ENCODE measurements at places on chromosomes 4 and X.

DNA sequence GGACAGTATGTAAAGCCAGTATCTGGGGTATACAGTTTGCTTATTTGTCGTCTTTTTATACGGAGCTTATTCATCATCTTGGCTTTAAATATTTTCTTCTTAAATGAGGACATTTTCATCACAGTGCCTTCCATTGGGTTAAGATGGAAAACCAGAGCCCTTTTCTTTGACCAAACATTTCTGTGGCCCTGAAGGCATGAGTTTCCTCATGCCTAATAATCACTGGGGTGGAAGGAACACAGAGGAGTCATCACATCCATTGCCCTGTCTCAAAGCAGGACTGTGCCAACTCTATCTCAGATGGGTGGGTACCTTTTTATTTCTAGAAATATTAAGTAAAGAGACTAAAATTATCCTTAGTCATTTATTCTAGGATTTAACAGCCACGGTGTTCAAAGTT is 40.0 kb downstream of the CHRDL1 start:
- no peak for DNase-seq

DNA sequence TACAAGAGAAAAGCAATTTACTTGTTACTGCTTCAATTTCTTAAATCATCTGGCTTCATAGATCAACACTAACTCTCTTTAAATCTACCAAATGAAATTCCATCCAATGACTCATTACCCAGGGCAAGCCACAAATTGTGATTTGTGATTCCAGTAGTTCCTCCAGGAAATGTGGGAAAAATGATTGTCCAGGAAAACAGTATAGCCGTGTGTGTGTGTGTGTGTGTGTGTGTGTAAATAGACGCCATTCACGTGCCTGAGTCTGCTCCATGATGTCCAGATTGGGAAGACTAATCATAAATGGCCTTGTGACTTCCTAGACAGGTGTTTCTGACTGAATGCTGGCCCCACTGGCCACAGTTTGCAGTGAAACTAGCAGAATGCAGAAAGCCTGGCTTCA is 121.3 kb downstream of the HS6ST2 start:
- DNase-seq, result no peak

- no peak for DNase-seq
Measured at GRCh38 chrX:621705-622503, 8.7 kb upstream of the SHOX start.

- no peak for DNase-seq
Measured at GRCh38 chr4:37385424-37385823, 140.9 kb downstream of the NWD2 start.

DNA sequence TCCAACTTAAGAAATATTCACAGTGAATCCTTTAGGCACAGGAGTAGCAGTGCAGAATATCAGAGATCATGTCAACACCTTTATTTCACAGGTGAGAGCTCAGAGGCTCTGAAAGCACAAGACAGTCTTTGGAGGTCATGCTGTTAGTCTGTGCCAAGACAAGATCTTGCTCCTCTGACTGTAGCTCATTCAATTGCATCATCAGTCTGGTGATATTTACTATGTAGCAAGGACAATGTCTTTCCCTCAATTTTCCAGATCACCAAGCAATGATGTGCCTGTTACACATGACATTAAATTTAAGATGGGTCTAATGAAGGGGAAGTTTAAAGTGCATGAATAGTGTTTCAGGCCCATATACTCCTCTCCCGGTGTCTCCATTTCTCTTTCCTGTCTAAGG is 277.5 kb downstream of the IL15 start:
- DNase-seq, result no peak

DNA sequence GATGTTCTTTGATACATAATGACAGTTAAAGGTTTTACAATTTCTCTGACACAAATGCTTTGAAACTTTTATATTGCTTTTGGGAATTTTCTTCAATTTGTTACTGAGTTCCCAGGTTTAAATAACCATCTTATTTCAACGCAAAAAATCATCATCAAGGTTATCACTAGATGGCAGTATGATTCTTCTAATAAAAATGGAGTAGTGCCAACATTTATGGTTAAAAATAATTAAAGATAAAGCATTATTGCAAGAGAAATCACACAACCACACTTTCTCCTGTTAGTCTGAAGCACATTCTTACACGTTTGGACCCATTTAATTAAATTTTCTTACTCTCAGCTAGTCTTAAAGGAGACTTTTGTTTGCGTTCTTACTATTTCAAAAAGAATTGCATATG is 611.3 kb upstream of the CPXCR1 start:
- DNase-seq, result no peak

DNA sequence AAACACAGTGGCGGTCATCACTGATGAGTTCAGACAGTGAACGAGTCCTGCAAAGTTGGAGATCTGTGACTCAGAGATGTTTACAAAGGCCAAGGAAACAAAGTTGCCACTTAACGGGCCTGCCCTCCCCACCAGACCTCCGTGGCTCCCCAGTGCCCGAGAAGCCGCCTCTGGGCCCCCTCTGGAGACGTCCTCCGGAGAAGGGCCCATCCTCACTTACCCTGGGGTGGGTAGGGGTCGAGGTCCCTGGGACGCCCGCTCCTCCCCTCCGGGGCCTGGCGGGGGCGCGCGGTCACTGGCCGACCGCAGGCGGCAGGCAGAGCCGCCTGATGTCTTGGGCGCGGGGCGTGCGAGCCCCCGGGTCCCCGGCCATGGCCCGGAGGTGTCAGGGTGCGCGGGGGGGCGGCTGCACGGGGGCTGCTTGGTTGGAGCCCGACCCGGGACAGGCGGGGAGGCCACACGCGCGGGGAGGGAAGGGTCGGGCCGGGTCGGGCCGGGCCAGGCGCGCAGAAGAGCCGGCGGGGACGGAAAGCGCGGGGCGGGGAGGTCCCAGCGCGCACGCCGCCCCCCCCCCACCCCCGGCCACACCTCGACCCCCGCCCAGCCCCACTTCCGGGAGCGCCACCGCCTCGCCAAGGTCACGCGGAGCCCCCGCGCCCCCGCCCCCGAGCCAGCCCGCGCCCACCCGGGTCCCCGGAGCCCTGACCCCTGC is 529 bp downstream of the DHRSX start:
- DNase-seq, result no peak

GRCh38 chr4:3524349-3524748 is 7.9 kb downstream of the LRPAP1 start:
- DNase-seq, result no peak

DNA sequence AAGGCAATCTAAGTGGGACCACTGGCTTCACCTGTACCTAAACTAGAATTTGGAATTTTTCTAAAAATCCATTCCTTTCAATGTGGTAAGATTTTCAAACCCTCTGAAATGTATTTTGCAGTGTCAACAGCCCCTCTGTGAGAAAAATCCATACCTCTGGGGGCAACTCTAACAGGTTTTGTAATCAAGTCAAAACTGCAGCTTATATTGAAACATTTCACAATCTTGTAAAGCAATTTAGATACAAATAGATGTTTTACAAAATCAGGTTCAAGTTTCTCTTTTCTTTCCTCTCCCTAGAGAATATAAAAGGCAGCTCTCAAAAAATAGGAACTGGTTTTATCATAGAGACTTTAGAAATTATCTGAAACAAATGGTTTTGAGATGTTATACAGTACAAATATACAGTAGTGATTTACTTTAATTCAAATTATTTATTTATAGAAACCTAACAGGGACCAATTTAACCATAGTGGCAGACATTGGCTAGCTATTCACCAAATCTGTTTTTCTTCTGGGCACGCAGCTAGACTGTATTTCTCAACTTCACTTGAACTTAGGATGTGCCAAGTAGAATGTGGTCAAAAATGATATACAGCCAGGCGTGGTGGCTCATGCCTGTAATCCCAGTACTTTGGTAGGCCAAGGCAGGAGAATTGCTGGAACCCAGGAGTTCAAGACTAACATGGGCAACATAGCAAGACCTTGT is 36.3 kb upstream of the SPINK2 start:
- DNase-seq, result no peak

DNA sequence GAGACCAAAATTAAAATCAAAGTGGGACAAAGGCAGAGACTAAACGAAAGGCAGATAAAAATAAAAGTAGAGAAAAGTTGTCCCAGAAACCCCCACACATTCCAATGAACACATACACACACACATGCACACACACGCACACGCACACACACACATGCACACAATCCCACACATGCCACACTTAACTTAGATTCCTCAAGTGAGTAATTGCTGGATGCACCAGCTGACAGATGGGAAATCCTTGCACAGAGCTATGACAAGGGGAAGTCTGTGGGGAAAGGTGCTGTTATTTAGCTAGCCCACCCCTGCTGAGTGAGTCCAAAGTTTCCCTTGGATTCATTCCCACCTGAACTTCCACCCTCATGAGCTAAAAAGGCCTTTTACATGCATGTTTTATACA is 233.9 kb downstream of the RAB28 start:
- DNase-seq, result no peak

- no peak for DNase-seq
Measured at GRCh38 chr4:82594456-82594855, 32.7 kb upstream of the TMEM150C start.

- no peak for DNase-seq
Measured at GRCh38 chrX:118964252-118964651, 10.2 kb upstream of the LONRF3 start.

GRCh38 chrX:99887918-99888317 is 522.2 kb downstream of the PCDH19 start:
- DNase-seq, result no peak

DNA sequence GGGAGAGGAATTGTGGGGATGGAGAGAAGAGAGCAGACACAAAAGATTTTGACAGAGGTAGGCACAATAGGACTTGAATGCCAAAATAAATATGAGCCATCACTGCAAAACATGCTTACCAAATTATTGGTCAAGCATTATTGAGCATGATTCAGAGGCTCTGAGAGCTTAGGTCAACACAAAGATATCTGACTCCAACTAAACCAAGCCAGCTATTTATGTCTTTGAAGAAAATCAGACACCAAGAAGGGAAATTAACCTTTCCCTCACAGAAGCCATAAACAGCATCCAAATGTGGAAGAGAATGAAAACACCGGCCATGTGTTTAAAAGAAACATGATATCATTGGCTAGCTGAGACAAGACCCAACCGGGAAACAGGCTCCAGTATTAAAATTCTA is 323.2 kb downstream of the RAB28 start:
- DNase-seq, result no peak
